ENCODE measurements at places on chromosomes 2 and 18. TPM values are rescaled to one million over a fixed set of nuclear protein-coding genes. Genes with fewer than 3 reads are reported as not detected.

The GPBAR1 gene
- total RNA-seq, result 1.0 TPM

The VWA3B gene
- total RNA-seq, result not detected

The NYAP2 gene
- not detected for total RNA-seq

The ERFE gene
- total RNA-seq, result 9.8 TPM

DNA sequence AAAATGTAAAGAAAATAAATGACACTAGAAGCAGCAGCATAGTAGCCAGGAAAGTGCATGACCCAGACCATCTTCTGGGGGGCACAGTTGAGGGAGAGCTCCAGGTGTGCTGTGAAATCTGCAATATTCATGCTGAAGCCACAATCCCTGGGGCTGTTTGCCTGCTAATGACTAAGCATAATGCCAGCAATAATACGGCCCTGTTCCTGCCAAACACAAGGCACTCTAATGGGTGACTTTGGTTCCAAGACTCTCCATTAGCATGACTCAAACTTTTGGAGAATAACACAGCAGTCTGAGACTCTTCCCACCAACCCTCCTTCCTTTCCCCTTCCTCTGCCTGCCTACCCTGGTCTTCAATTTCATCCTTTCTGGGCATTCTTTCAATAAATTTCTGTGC, 77.9 kb upstream of the DOCK10 start:
- no peak for DNase-seq

DNA sequence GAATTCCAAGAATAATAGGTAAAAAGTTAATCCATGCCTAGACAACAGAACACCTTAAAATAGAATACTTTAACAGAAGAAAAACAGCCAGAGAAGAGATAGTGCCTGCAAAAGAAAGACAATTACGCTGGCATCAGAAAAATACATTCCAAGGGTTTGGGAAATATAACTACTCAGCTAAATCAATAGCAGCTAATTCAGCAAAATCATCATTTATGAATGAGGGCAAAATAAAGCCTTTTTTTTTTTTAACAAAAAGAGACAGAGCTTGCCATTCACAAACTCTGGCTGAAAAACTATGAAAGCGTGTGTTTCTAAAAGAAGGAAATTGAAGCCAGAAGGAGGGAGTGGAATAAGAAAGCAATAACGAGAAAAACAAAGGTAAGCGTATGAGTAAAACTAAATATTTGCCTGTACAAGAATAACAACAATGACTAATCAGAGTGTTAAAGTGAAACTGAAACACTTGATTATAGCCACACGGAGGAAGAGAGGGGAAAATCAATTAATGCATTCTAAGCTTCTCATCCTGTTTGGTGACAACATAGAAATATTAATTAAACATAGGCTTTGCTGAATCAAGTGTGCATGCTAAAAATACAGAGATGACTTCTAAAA, 90.2 kb downstream of the EHD3 start:
- DNase-seq, result no peak

DNA sequence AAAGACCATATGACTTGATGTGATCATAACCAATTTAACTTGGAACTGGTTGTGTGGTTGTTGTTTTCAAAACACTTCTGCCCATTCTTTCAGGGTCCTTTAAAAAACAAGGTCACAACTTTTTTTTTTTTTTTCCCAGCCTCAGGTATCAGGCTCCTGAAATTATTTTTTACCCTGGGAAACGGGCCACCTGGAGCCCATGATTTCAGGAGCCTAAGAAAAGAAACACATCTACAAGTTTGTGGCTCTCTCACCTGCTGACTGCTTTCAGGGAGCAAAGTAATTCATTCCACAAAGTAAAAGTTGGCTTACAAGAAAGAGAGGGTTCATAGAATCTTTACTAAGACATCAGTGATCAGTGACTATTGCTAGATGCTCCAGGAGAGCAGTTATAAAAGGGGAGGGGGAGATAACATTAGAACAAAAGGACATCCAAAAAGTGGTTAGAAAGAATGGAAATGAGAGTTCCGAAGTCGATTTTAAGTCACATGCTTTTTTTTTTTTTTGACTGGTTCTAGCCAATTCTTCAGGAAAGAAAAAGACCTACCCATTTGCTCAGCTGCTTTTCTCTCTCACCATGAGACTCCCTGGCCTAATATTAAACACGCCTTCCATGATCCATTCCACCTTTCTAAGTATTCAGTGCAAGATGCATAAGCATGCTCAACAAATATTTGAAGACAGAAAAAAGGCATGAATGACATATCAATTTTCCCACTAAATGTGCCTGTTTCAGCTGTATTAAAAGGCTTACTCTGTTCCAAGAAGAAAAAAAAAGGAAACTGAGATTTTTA, 267.3 kb downstream of the LRATD1 start:
- no peak for DNase-seq

- no peak for DNase-seq
Measured at GRCh38 chr2:69030800-69031428, 17.9 kb downstream of the ANTXR1 start.

DNA sequence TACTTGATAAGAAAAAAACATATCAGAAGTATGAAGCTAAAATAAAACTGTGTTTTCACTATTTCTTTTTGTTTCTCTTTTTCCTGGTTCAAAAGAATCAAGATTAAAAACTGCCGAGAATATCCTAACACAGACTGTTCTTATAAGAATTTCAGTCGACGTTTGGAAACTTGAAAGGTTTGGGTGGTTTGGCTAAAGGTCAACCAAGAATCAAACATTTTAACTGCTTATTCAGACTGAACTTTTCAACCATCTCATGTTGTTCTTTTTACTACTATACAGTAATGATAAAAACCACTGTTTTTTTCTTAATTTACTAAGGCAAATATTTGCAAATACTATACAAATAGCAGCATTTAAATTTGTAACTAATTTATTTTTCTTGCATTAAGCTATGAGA, 308.5 kb upstream of the TFPI start:
- no peak for DNase-seq

- no peak for DNase-seq
Measured at GRCh38 chr18:67916097-67916496, 399.6 kb upstream of the DSEL start.
